ENCODE measurements at places on chromosomes 13 and 19.

GRCh38 chr13:39540929-39541605 is 61.9 kb downstream of the LHFPL6 start:
- no peak for DNase-seq

GRCh38 chr19:3599776-3600187 is 6.9 kb downstream of the TBXA2R start:
- no peak for DNase-seq

GRCh38 chr13:22017226-22017625 is 346.4 kb downstream of the FGF9 start:
- no peak for DNase-seq

- no peak for DNase-seq
These were observed 21.5 kb upstream of the FOSB start for GRCh38 chr19:45446295-45446694.

- no peak for DNase-seq
These were observed at the start of gene LINGO3 for GRCh38 chr19:2308114-2308556. Gene LINGO3, minus strand, starts transcription at chr19:2308154. Its CDS starts 16,378 bp downstream, at chr19:2291776.

- no peak for DNase-seq
These were observed 7.0 kb downstream of the NCLN start for GRCh38 chr19:3192684-3193083.

Measured in HS-5 (cell line).